Coronary artery (tissue), 2 donors: ENCODE measurements at places on chromosomes 1 and 21.

GRCh38 chr1:42239555-42239954 is 75.0 kb upstream of the GUCA2A start:
- DNase-seq, result no peak

DNA sequence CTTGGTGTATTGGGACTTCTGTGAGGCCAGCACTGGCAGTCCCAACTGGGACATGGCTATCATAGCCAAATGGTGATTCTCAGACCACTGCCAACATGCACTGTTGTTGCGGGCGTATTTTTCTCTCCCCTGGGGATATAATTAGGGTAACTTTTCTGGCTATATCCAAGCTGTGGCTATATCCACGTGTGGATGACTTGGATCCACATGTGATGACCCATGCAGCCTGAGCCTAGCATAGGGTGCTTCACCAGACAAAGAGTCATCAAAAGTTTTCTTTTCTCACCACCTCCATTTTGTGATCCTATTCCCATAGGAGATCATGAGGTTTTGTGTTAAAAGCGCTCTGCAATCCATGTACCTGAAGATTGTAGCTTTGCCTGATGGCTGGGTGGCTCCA is 51.2 kb upstream of the CSF3R start:
- peak; percentile 3 for DNase-seq

DNA sequence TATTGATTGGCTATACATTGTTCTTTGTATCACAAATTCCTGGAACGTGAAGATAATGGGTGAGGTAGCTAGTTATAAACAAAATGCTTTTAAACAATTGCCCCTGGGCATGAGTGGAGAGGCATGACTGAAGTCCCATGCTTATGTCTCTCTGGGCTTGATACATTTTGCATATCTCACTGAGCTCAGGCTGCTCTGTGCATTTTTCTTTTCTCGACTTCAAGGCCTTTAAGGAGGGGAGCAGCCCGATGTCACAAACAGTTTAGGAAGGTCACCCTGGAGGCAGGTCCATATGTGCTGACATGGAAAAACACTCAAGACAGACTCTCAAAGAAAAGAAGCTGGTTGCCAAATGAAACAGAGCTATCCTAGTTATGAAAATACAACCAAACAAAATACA is 80.1 kb upstream of the PUM1 start:
- DNase-seq, result no peak

DNA sequence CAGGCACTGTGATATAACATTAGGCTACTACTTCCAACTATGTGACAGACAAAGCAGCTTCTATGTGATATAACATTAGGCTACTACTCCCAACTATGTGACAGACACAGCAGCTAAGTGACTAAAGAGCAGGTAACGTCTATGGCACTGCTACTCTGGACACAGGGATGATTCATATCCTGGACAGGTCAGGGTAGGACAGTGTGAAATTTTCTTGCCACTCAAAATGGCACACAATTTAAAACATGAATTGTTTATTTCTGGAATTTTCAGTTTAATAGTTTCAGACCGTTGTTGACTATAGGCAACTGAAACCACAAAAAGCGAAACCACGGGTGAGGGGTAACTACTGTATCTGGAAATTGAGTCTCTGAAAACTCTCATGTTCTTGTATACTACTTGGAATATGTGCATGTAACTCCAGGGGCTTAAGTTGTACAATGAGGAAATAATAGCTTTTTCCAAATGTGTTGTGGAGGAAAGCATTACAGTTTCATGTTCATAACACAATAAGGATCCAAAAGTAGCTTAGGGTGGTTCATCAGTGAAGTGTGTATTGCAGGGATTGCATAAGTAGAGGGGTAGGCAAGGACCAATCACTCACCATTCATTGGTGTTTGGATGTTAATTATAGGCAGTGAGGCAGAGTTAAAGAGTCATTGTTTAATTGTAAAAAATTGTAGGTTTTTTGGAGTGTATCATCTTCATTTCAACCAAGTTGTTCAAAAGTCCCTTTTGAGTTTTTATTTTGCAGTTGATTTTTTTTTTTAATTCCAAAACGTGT is 5.3 kb downstream of the DTL start:
- DNase-seq, result no peak

- no peak for DNase-seq
Measured at GRCh38 chr1:228346731-228347130, 59.9 kb downstream of the TRIM11 start.

GRCh38 chr1:10597492-10598388 is 123.0 kb downstream of the PEX14 start:
- DNase-seq, result no peak

DNA sequence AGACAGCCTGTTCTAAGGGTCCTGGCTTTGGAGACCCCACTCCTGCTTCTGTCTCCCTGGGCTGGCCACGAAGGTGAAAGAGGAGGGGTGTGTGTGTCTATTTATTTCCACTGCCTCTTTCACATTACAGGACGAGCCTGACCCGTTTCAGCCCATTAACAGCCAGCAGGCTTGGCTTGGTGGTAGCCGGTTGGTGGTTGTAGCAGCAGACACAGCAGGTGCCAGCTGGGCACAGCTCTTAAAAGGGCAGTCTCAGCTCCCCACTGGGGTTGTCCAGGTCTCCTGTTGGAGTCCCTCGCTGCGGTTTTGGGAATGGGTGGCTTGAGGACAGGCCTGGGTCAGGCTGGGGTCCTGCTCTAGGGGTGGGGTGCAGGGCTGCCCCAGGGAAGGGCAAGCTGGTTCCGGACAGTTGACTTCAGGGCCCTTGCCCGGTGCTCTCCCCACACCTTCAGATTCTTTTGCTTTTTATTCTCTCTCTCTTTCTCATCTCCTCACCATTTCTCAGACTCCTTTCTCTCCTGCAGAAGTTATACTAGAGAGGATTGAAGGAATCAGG is 84.6 kb downstream of the ACTL8 start:
- DNase-seq, result no peak

DNA sequence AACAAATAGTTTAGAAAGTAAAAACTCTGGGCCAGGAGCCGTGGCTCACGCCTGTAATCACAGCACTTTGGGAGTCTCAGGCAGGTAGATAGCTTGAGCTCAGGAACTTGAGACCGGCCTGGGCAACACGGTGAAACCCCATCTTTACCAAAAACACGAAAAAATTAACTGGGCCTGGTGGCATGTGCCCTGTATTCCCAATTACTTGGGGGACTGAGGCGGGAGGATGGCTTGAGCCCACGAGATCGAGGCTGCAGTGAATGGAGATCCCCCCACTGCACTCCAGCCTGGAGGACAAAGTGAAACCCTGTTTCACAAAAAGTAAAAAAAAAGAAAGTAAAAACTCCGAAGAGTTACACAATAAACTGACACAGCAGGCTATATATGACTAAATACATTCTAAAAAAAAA is 10.6 kb downstream of the CEP170 start:
- DNase-seq, result no peak

DNA sequence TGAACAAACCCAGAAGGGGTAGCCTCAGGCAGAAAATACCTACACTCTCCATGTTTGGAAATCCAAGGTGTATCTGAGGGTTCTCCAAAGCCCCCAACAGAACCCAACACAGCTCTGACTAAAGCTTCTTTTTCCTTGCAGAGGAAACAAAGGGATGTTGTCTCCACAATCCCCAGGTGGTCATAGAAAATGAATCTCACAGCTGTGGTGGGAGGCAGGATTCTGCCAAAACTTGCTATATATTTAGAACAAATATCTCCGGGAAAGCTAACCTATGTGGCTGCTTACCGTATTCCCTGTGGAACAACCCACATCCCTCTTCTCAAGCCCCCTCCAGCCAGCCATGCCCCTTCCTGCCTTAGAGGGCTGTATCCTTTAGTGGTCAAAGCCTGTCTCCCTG is 406.1 kb downstream of the PRDM2 start:
- DNase-seq, result no peak

- DNase-seq, result peak; percentile 21
Measured at GRCh38 chr1:223269006-223269405, 95.0 kb downstream of the SUSD4 start.

DNA sequence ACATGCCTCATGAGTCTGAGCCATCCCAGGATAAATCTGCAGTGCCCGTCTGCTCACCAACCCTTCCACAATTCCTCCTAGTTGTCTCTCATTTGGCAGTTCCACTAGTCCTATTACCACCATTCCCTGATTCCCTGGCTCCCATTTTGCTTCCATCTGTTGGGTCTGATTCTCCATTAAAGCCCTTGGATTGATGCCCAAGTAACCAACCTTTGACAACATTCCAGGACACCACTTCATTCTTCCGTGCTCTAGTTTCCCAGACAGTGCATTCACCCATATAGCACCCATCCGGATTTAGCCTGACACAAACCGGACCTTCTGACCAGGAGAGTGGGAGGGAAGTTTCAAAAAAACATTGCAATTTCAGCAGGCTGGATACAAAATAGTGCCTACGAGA is 189.4 kb upstream of the PALMD start:
- no peak for DNase-seq

DNA sequence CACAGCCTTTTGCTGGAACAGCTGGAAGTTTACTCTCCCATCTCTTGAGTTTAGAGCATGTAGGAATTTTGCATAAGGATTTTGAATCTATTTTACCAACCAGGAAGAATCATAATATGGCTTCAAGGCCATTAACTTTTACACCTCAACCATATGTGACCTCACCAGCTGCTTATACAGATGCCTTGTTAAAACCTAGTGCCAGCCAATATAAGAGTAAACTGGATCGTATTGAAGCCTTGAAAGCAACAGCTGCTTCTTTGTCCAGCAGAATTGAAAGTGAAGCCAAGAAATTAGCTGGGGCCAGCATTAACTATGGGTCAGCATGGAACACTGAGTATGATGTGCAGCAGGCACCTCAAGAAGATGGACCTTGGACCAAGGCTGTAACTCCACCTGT is 65.4 kb downstream of the CEP350 start:
- no peak for DNase-seq

DNA sequence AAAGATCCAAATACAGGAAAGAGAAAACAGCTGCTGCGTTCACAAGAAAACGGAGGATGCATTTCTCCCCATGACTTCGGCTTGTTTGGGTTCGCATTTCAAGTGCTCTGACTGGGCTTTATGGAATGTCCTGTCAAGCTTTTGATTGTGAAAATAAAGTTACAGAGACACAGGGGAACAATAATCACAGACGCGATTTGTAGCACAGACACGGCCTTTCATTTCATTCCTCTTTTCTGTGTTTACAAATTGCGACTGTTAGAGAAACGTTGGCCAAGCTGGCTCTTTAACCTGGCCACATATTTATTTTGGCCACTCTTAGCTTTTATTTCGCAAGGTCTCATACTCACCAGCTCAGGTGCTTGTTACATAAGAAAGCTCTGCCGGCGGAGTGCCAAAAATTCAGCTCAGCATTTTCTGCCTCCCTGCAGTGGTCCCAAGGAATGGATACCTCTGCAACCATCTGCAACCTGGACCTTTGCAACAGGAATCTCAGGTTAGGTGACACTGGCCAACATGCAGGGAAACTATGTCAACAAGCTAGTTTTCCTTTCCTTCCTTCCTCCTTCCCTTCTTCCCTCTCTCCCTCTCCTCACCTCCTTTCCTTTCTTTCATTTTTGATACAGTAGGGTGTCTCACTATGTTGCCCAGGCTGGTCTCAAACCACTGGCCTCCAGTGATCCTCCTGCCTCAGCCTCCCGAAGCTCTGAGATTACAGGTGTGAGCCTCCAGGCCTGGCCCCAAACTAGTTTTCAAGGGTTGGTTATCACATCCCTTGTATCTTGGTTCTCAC is 58.2 kb upstream of the SLC45A1 start:
- DNase-seq, result no peak

DNA sequence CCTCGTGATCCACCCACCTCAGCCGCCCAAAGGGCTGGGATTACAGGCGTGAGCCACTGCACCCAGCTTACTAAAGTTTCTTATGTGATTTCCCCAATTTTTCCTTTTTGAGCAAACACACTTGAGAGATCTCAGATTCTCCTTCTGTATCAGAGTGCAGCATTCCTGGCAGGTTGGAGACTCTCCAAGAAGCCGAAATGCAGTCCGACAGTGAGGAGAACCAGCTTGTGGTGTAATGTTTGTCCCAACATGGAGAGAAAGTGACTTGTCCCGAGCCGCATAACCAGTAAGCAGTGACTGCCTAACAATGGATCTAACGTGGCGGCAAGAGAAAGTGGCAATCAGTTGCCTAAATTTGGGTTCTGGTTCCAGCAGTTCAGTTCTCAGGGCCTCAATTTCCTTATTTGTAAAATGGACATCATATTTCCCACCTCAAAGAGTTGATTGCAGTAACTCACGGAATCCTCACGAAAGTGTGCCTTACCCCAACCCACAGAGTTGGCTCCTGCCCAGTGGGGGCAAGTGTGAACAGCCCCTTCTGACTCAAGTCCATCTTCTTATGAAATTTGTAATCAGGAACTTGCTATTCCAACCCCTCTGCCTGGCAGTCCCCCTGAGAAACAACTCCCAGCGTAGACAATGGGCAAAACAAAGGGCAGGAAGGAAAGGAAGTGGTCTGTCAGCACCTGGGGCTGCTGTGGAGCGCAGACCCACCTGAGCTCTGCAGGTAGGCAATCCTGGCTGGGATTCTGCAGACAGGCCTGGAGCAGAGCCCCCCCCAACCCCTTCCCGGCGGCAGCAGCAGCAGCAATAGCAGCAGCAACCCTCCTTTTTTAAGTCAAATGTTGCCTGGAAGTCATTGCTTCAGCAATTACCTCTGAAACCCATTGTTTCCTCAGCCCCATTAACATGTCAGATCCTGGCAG is 223.6 kb upstream of the POU3F1 start:
- no peak for DNase-seq

- DNase-seq, result peak; percentile 49
Measured at GRCh38 chr1:29593601-29594382, 357.5 kb downstream of the PTPRU start.

GRCh38 chr21:17527711-17528110 is 14.9 kb downstream of the CXADR start:
- DNase-seq, result no peak

- DNase-seq, result peak; percentile 83
Measured at GRCh38 chr21:34889320-34889675, 159.8 kb downstream of the RUNX1 start.

- no peak for DNase-seq
Measured at GRCh38 chr1:28540651-28541050, 12.2 kb upstream of the TRNAU1AP start.

GRCh38 chr1:156664767-156665411 is 12.3 kb downstream of the NES start:
- no peak for DNase-seq

DNA sequence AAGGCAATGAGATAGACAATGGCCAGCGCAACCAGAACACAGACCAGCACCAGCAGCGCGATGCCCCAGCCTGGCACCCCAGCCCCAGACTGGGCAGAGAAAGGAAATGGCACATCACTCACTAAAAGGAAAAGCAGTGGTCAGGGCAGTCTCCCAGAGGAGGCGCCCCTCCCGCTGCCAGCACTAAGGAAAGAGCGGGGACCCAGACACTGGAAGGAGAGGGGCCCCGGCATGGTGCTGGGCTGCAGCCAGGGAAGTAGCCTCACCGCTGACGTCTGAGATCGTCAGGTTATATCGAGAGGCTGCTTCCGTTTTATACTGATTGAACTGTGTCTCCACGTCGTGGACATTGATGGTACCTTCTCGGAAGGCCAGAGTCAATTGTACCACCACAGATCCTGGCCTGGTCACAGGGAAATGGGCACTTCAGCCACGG is 13.8 kb downstream of the TRIM46 start:
- no peak for DNase-seq
